Stimulated activated CD4-positive, alpha-beta T cell treated with anti-CD3 and anti-CD28 coated beads, TNF-alpha, amount 100 ng/mL, for 1 hour (primary cell): ENCODE measurements at places on chromosomes 3 and 15.

DNA sequence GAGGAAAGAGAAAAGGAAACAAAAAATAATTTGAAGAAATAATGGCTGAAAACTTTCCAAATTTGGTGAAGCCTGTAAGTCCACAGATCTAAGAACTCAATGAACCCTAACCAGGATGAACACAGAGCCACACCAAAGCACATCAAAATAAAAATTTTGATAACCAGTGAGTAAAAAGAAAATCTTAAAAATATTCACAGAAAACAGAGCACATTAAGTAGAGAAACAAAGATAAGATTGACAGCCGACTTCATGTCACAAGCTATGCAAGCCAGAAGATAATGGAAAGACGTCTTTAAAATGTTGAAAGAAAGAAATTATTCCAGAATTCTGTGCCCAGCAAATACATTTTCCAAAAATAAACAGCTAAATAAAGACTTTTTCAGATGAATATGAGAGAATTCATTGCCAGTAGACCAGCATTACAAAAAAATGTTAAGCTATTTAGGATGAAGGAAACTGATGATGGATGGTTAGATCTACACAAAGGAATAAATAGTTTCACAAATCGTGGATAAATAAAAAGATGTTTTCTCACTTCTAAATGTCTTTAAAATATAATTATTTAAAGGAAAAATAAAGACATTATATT, 140.2 kb upstream of the SKOR1 start:
- DNase-seq = no peak

GRCh38 chr3:195271410-195272243, 668 bp upstream of the XXYLT1 start:
- DNase-seq = peak; percentile 50

- no peak for DNase-seq
Measured at GRCh38 chr15:98263787-98264186, 303.3 kb downstream of the ARRDC4 start.

DNA sequence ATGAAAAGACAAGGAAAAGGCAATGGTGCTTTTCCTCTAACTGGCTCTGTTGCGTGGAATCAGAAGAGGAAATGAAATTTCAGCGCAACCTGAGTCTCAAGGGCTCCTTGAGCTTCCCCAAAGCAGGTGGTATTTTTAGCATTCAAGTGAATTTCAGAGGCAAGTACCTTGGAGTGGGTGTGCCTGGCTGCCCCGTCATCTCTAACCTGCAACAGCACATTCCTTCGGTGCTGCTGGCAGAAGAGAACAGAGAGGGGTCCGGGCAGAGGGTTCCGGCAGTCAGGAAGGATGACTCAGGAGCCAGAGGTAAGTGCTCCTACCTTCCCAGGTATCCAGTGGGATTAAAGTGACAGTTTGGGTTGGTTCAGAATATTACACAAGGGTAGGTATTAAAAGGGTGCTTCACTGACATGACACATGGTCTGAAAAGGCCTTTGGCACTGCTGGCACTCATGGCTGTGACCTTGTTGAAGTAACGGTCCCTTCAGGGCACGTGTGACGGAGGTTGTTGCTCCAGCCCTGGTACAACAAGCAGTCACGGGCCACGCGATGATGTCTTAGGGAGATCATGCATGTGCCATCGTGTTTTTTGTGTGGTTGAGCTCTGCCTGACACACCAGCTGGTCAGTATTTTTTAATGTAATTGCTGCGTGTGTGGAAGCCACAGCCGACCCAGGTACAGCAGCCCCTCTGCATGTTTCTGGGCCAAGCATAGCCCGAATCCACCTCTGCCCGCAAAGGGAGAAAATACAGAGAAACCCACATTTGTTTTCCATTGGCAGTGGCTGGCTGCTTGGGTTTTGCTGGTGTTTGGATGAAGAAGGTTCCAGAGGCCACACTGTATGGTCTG, 75.7 kb downstream of the LRRK1 start:
- DNase-seq = no peak

- no peak for DNase-seq
Measured at GRCh38 chr3:43733459-43734384, 43.0 kb downstream of the ABHD5 start.

GRCh38 chr3:166291186-166291955, 454.1 kb upstream of the BCHE start:
- no peak for DNase-seq
